Ovary (tissue), 10 donors: ENCODE measurements at places on chromosomes 6 and 20. TPM values are rescaled to one million over a fixed set of nuclear protein-coding genes. Genes with fewer than 3 reads are reported as not detected.

DNA sequence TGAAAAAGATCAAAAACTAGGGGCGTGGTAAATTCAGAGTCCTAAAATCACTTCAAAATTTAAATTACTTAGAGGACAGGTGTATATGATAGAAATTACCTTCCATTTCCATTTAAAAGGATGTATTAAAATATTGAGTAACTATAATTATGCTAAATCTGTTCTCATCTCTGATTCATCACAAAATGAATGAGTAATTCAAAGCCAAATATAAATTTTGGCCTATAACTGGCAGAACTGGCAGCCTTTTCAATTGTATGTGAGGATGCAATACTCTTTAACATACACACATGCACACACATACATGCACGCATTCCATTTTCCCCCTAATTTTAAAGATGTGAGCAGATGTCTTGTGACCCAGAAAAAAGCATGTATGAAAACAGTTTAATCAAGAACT, 194.6 kb downstream of the EPM2A start:
- DNase-seq: no peak

GRCh38 chr20:50820515-50821256, 25.8 kb downstream of the BCAS4 start:
- DNase-seq: no peak

DNA sequence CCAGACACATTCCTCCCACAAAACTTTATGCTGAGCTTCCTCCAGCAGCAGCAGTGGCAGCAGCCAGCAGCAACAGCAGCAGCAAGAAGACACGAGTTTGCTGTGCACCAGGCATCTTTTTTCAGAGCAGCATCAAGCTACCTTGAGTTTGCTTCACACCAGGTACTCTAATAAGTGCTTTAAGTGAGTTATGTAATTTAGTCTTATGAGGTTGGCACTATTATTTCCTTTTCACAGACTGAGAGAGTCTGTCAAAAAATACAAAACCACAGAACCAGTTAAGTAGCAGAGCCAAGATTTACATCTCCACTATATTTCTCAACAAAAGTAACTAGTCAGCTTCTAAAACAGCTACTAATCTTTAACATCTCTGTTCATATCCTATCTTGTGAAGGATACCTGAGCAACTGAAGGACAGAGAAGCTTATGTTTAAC, 23.7 kb downstream of the RANBP9 start:
- DNase-seq: no peak

The POPDC3 gene
- polyA plus RNA-seq: 3.1 TPM

GRCh38 chr6:18323935-18324705, 59.8 kb upstream of the DEK start:
- no peak for DNase-seq

GRCh38 chr6:56572788-56573471, 69.8 kb downstream of the DST start:
- no peak for DNase-seq

DNA sequence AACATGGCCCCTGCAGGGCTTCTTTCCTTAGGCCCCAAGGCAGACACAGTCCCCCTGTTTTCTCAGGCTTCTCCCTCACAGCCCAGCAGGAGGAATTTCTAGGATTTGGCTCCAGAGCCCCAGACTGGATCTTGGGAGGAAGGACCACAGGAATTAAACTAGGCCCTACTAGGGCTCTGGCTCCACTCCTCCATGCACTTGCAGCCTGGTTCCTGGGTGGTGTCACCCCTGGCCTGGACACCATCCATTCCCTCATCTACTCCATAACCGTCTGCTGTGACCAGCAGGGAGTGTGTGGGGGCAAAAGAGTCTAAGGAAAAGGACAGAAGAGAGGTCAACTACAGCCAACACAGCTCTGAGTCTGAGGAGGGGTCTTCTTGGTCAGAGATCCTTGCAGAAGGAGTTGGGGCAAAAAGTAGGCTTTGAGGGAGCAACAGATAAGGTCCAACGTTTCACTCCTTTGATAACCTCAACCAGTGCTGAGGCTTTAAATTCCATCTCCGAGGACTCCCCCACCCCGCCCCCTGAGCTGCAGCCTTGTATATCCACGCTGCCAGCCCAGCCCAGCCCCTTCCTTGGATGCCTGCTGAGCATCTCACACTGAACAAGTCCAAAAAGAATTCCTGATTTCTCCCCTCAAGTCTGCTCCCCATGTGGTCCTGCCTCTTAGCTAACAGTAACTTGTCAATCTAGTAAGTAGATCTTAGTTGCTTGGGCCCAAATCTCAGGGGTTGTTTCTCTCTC, 27.9 kb upstream of the SPDEF start:
- no peak for DNase-seq

GRCh38 chr6:150093397-150093796, 24.5 kb upstream of the ULBP3 start:
- no peak for DNase-seq

DNA sequence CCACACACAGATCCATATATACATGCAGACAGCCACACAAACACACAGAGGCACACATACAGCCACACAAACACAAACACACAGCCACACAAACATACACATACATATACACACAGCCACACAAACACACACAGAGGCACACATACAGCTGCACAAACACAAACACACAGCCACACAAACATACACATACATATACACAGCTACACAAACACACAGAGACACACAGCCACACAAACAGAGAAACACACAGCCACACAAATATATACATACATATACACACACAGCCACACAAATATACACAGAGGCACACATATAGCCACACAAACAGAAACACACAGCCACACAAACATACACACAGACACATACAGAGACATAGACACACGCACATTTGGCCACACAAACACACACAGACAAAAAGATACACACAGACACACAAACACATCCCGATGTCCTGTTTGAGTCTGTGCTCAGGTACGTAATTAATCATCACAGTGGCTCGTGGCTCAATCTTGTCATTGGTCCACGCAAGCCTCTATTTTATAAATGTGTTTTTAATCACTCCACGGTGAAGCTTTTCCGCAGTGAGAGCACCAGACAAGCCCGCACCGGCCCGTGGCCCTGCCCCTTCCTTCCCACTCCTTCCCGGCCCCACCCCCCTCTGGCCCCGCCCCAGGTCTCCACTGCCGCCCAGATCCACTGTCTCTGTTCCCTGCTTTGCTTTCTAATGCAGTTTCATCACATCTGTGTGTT, 135.3 kb downstream of the CDH4 start:
- DNase-seq: no peak

The E2F1 gene
- polyA plus RNA-seq: 0.95 TPM

The NHSL1 gene
- polyA plus RNA-seq: 0.84 TPM

GRCh38 chr6:12403947-12404647, 113.9 kb downstream of the EDN1 start:
- no peak for DNase-seq

- no peak for DNase-seq
Measured at GRCh38 chr6:35321091-35321490, 21.3 kb upstream of the PPARD start.

The CCN6 gene
- polyA plus RNA-seq: not detected

DNA sequence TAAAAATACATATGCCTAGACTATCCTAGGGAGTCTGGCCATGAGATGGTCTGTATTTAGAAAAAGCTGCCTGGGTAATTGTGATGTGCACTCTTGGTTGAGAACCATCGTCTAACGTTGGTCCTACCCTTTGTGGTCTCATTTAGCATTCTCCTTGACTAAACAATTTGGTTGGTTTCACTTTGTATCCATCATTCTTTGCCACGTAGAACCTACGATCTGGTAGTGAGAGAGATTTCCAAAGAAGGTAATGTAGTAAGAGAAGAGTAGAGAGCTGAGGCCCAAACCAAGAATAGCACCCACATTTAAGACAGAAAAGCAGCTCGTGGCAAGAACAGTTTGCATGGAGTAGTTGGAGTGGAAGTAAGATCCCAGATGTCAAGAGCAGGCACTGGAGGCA, 219.8 kb downstream of the TMEM200A start:
- no peak for DNase-seq

The RBM38 gene
- 6.3 TPM for polyA plus RNA-seq

GRCh38 chr6:129901910-129902309, 40.8 kb upstream of the TMEM244 start:
- no peak for DNase-seq

DNA sequence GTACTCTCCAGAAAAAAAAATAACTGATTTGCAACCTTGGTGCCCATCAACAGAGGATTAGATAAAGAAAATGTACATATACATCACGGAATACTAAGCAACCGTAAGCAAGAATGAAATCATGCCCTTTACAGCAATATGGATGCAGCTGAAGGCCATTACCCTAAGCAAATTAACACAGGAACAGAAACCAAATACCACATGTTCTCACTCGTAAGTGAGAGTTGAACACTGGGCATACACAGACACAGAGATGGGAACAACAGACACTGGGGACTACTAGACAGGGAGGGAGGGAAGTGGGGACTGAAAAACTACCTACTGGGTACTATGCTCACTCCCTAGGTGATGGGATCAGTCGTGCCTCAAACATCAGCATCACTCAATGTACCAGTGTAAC, 32.8 kb upstream of the CAP2 start:
- DNase-seq: no peak

- no peak for DNase-seq
Measured at GRCh38 chr6:116255246-116255800, 1.4 kb upstream of the TSPYL4 start.
